ENCODE measurements at places on chromosomes 2 and 18.

GRCh38 chr2:64323197-64323596 is 130.8 kb upstream of the LGALSL start:
- DNase-seq, result no peak

DNA sequence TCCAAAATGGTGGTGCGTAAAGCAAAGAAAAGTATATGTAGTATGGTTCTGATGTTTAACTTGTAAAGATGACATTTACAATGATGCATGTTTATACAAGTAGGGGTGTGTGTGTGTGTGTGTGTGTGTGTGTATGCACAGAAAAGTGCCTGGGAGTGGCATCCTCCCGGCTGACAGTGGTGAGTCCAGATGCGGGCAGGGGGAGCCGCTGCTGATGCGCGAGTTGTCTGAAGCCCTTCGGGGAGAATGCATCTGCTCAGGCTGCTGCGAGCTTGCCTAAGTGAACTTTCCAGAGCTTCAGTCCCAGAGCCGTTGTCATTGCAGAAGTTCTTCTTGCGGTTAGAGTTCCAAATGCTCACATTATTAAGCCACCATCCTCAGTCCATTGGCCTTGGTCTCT is 429.7 kb upstream of the HS6ST1 start:
- no peak for DNase-seq

DNA sequence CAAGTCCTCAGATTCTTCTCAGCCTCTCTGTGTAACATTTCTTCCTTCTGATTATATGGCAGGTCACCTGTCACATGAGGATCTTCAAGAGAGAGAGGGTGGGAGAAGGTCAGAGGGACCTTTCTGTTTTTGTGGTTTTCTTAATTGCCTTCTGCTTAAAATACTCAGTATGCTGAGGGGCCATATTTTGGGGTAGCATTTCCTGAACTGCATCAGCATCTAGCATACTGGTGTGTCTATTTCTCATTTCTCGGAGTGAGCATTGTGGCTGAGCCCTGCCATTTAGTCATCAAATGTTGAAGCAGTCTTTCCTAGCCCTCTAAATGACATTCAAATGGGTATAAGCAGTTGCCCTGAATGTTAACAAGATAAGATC is 162.7 kb downstream of the MYO3B start:
- DNase-seq, result peak; percentile 62

DNA sequence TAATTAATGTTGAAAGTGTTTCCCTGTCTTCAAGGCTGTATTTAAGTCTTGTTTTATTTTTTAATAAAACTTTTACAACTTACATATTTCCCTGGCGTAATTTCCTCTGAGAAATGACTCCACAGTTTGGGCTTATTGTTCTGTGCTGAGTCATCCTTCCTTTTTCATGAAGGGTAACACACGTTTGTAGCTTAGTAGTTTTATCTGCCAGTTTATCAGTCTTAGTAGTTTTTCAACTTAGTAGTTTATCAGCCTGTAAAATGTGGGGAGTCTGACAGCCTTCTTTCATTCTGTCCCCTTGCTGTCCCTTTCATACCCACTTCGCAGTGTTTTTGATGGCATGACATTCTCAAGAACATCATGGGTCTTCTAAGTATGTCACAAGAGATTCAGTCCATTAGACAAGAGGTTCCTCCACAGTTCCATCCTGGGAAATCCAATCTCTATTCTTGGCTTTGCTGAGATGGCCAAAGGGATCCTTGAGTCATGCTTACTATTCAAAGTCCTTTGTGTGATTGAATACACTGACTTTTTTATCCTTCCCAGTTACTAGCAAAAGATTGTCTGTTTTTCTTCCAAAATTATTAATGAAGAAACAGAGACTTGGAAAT is 60.0 kb upstream of the SGPP2 start:
- no peak for DNase-seq

GRCh38 chr2:216485745-216486144 is 12.9 kb upstream of the RPL37A start:
- DNase-seq, result no peak

DNA sequence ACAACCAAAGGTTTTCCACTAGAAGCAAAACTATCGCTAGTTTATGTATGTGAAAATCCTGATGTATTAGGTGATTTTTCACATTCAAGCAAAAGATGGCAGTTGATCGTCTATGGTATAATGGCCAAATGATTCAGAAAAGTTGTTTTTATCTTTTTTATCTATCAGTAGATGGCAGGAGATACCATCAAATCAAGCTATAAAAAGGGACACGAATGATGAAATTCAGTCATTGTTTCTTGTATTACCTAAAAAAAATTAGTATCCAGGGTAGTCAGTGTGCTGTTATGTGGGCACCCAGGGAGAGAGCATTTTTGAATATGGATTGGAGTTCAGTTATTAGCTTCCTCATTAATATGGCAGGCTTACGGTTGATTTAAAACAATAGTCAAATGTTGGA is 22.9 kb upstream of the CAVIN2 start:
- no peak for DNase-seq

DNA sequence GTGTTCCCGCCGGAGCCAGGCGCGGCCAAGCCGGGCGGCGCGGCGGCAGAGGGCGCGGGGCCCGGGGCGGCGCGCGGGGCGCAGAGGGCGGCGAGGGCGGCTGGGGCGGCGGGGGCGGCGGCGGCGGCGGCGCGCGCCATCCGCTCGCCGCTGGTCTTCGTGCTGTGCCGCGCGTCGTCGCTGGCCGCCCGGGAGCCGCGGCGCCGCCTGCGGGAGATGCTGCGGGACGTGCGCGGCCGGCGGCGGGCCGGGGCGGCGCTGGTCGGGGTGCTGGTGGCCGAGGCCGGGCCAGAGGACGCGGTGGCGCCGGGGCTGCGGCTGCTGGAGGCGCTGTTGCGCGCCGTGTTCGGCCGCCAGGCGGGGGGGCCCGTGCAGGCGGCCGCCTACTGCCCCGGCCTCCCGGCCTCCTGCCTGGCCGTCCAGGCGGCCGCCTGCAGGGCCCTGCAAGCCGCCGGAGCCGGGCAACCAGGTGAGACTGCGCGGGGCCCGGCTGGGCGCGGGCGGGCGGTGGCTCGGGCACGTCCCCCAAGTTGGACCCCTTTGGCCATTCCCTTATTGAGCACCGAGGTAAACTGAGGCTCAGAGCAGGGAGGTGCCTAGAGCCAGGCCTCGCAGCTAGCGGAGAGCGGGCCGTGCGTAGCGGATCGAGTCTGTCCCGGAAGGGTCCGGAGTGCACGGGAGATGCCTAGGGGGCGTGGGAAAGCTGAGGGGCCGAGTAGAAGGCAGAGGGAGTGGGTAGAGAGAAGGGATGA is 584 bp downstream of the C2orf72 start:
- DNase-seq, result peak; percentile 18

GRCh38 chr2:48332286-48332685 is 197.7 kb upstream of the STON1 start:
- peak; percentile 46 for DNase-seq

DNA sequence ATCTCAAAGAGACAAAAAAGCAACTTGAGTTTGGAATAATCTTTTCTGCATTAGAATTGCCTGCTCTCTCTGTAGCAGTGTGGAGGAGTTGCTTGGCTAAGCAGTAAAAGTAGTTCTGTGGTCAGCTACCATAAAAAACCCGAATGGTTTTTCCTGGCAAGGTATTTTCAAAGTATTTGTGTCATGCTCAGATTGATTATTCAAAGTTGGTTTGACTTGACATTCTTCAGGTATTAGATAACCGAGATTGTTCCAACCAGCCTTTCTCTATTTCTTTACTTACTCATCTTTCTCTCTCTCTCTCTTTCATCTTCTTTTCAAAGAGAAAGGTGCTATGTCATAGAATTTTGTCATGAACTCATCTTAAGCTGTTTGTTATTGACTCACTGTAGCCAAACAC is 404.9 kb downstream of the CPS1 start:
- no peak for DNase-seq

All from GM12865 (cell line).